Pons (tissue), 1 donor: ENCODE measurements at places on chromosomes 12 and 14.

DNA sequence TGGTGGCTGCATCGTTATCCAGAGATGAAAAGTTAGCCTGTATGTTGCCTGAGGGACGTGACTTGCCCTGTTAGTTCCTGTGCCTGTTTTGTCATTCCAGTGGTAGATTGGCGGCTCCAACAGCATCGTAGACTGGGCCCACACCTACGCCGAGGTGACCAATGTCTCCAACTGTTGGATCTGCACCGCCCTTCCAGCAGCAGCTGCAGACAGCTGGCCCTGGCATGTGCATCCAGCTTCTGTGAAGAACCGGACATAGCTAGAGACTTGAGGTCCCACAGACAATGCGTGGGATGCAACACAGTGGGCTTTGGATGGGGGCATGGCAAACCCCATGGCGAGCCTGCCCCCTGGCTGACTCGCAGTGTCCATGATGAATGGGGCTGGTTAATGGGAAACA, 93.0 kb upstream of the TMPO start:
- no peak for DNase-seq

DNA sequence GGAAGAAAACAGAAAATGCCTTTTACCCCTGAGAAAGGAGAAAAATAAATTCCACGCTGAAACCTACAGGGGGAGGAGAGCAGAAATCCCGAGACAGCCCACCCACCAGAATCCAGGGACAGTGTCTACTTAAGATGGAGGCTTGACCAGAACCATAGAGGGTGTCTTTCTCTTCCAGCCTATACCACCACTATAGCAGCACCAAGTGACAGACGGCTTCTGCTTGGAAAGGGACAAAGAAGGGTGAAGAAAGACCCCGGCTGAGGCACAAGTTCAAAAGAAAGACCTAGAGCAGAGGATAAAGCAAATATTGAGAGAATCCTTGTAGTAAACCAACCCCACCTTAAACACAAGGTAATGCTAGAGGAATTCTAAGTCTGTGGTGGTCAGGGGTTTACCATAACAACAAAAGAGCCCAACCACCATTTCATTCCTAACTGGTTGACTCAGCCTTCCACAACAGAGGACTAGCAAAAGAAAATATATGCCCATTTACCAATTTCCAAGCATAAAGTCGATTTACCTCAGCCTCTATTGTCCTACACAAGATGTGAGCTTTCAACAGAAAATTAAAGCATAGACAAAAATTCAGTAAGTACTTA, 105.3 kb upstream of the FOXG1 start:
- DNase-seq = no peak

- peak; percentile 9 for DNase-seq
Measured at GRCh38 chr14:50395448-50395847, 1.2 kb downstream of the CDKL1 start.

DNA sequence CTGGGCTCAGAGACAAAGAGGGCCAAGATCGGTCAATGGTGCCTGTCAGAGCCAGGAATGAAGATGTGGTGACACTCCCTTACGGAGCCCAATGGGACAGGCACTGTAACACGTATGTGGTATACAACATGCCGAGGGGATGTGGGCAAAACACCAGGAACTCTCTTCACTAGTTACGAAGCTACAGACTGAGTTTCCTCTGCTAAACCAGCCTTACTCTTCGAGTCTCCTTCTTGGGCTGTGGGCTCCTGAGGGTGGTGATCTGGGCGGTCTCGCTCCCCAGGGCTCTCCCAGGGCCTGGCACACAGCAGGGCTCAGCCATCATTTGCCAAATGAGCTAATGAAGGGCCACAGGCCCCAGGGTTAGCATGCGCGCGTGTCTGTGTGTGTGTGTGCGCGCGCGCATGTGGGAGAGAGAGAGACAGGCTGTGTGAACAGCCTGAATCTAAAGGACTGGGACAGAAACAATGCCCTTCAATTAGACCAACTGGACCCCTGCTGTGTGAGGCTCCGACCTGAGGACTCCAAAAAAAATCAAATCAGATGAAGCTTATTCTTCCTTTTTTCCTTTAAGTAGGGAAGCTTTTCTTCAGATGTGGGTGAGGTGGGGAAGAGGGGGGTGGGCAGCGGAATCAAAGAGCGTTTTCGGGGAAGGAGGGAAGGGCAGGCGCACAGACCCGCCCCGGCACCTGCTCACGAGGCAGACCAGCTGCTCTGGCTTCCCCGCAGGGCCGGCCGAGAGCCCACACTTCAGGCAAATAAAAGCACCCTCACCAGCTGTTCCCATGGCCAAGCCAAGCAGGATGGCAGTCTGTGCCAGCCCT, 42.5 kb downstream of the CCDC88C start:
- no peak for DNase-seq

DNA sequence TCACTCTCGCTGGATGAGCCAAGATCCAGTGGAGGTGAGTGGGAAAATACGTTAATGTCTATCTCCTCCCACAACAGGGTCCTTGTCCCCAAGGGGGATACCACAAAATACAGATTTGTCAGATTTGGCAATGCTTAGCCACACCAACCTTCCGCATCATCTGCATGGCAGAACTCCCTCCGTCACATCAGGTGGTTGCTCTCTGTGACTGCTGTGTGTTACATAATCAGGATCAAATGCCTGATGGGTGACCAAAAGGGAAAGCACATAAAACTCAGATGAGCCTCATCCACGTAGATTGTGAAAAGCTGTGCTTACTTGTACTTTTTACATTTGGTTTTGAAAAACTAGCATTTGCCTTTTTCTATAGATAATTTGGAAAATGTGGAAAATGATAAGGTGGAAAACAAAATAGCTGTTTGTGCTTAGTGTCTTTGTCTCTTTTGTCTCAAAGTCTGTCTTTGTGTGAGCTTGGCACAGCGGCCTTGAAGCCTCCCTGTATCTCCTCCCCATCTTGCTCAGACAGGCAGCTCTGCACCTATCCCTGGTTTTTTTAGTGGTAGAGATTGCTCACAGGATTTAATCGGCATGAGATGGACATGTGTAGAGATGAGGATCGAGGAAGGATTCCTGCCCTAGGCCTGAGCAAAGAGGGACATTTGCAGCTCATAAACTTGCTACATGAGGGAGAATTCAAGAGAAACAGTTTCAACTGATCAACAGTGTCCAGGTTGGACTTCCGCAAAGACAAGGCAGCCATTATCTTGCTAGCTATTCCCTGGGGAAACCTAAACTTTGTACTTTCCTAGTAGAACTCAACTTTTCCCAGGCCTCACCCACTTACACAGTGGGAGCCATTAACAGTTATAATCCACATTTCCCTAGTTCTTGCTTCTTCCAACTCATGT, 3.6 kb upstream of the FGF6 start:
- DNase-seq = no peak

DNA sequence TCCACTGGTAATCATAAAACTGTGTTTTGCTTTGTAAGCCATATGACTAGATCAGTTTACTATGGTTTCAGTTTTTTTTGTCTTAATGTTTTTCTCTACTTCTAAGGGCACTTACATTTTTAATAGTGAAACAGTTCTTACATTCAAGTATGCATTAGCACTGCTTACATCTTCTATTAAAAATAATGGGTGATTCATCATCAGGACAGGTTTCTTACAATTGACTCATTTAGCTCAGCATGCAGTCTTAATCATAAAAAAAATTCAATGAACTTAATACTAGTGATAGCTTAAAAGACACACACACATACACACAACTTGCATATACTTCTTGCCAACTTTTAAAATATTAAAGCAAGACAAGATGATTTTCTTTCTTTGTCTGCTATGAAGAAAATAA, 845.7 kb upstream of the USP15 start:
- no peak for DNase-seq
